ENCODE measurements at places on chromosomes 2 and 18.

DNA sequence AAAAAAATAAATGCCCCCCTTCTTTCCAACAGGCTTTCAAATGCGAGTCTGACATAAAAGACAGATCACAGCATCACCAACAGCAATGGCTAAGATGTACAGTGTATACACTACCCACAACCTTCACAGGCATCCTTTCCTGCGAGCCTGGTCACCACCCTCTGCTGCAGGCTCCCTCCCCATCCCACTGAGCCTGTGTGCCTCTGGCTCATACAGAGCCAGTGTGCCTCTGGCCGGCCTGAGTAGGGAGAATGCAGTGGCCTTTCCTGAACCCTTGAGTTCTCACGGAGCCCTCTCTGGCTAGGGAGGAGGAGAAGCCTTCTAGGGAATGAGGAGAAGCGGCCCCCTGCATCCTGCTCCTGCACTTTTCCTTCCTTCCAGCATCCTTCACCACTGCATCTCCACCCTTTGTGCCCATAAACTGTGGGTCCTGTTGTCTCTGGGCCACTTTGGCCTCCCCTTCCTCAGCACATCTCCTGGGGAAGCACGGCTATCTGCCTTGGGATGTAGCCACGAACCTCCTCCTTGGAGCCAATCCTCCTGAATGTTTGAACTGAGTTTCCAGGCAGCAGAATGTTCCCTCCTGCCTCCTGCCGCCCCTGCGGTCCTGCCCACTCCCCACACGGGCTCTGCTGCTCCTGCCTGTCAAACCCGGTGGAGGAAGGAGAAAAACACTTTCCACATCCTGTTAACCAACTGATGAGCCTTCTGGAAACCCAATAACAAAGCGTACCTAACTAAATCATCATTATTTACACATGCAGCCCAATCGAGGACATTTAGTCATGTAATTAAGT is 22.5 kb downstream of the GYPC start:
- no peak for DNase-seq

GRCh38 chr18:78293940-78294541 is 685.6 kb upstream of the SALL3 start:
- DNase-seq = no peak

- DNase-seq = peak; percentile 43
Observed at GRCh38 chr2:96876269-96877041, 6.6 kb upstream of the SEMA4C start.

- DNase-seq = no peak
Observed at GRCh38 chr2:135821190-135821589, 15.8 kb downstream of the LCT start.

DNA sequence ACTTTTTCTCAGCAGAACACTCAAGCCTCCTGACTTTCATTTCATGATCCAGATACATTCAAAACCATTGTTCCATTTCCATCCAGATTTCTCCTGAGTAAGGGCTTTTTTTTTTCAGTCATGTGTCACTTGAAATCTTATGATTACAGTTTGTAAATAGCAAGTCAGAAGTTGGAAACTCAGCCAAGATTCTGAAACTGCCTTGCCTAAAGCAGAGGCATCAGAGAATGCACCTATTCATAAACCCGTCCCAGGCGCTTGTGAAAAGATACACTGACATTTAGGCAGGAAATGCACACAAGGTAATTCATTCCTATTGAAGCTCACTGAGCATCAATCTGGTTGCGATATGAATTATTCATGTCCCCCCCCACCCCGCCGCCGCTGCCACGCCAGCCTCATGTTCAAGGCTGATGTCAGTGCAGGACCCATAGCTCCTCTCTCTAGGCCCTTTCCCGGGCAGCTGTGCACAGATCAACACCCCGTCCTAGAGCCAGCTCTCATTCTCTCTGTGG is 30.4 kb upstream of the MGAT4A start:
- DNase-seq = no peak

DNA sequence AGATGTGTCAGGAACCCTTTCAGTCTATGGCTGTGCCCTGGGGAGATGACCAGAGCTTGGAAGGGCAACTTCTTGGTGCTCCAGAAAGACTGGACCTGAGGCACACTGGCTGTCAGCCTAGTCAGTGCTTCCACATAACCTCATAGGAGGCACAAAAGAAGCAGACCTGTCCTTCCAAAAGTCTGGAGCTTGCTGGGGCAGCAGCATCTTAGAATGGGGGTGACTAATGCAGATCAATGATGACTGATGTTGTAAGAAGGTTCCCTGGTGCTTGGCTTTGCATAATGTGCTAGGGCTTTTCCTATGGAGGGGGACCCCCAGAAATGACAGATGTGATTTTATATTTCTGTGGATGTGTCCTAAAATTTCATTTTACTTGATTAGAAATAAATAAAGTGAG is 255.7 kb upstream of the THUMPD2 start:
- no peak for DNase-seq

DNA sequence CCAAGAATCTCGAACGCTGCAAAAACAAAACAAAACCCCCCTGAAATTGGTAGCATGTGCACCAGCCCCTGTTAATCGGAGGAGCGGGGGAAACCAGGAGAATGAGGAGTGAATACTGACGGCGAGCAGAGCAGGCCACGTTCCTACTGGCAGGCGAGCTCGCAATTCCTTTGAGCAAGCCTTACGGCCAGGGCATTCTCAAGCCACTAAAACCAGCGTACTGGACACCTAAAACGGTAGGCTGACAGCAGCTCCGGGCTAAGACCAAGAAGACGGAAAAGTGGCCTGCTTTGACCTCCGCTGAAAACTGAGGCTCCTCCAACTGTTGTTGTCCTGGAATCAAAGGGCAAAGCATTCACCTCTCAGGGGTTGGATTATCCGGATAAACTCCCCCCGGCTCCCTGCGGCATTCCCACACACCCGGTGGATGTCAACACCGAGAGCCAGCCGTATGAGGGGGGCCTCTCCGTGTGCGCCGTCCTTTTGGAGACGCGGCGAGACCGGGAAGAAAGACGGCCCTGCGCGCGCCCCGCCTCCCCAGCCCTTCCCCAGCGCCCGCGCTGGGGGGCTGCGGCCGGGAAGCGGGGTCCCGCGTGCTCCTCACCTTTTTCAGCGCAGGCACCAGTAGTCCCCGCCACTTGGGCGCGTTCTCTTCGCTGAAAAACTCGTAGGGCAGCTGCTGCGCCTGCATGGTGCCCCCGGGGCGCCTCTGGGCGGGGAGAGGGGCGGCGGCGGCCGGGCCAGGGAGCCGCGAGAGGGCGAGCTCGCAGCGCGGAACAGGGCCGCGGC is 925 bp downstream of the SOS1 start:
- DNase-seq = no peak

GRCh38 chr2:76450024-76450475 is 739.3 kb upstream of the GCFC2 start:
- DNase-seq = no peak

DNA sequence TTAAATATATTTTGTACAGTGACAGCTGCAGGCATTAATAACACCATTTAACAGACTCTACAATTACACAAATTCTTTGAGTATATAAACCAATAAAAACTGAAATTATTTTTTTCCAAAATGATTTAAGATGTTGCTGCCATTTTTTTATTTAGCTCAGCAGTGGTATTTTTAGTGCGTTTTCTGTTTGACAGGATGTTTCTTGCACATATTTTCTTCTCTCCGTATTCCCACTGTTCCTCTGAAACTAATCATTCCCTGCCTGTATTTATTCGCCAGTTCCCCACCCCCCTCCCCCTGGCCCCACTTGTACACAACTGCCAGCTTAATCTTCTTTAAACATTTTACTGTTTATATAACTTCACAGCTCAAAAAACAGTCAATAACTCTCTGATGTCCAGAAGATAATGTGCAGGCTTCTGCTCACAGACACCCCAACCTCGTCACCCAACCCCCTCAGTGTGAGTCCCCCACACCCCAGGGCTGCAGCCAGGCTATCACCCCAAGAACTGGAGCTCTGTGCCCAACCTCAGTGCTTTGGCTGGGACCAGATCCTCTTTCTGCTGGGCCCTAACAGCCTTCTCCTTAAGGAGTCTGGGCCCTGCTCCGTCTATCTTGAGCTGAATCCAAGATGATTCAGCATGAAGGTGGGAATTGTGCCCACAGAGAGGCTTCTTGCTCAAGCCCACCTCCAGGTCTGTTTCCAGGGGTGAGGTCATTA is 41.6 kb upstream of the MAP4K4 start:
- DNase-seq = no peak

DNA sequence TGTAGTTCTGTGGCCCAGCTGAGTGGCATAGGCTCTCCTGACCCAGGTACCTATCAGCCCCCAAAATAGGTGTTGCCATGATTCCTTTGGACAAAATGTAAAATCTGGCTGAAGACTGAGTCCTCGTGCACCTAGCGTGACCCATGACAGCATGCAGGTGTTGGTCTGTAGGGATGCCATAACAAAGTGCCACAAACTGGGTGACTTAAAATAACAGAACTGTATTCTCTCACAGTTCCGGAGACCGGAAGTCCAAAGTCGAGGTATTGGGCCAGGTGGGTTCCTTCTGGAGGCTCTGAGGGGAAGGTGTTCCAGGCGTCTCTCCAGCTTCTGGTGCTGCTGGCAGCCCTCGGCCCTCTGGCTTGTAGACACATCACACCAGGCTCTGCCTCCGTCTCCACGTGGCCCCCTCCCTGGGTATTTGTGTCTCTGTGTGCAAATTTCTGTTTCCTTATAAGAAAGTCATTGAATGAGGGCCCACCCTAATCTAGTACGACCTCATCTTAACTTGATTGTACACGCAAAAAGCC is 34.5 kb downstream of the LRRFIP1 start:
- DNase-seq = no peak

DNA sequence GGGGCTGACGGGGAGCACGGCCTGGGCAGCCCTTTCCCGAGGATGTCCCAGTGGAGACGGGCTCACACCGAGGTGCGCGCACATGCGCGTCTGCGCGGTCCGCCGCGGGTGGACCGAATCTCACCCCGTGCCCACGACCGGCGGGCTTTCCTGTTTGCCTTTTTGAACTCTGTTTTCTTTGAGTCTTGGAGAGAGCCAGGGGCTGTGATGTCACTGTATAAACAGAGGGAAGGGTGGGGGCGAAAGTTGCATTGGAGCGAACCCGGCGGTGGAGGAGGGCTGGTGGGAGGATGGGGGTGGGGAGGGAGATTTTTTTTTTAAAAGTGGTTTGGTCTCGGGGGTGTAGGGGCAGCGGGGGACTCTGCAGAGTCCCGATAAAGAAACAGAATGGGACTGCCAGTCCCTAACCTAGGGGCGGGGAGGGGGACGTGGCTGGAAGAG is 141.2 kb upstream of the CTAGE1 start:
- DNase-seq = peak; percentile 93

- no peak for DNase-seq
Observed at GRCh38 chr2:233654501-233654900, 17.2 kb upstream of the UGT1A9 start.

GRCh38 chr2:233688341-233688740 is 4.3 kb upstream of the UGT1A6 start:
- no peak for DNase-seq
